Heart right ventricle (tissue), 16 donors: ENCODE measurements at places on chromosomes 2 and 18. TPM values are rescaled to one million over a fixed set of nuclear protein-coding genes. Genes with fewer than 3 reads are reported as not detected.

Gene LRATD1
- 2.9 TPM for total RNA-seq

Gene KIAA2012
- total RNA-seq = not detected

Gene AOX1
- total RNA-seq = 2.9 TPM

Gene B4GALT6
- total RNA-seq = 5.3 TPM

Gene CPO
- not detected for total RNA-seq

Gene HOXD4
- 0.21 TPM for total RNA-seq

GRCh38 chr18:26700728-26701127 lies 152.4 kb upstream of the KCTD1 start:
- H3K4me3 ChIP-seq = no peak overlapping the region
- H3K27ac ChIP-seq = no peak overlapping the region
- no peak for DNase-seq
- H3K4me1 ChIP-seq = peaks cover 5% of the 10 kb centered on the region
- no peaks in the 10 kb centered on the region for H3K27me3 ChIP-seq

GRCh38 chr2:109193807-109194619 lies 65.0 kb downstream of the SH3RF3 start:
- DNase-seq = no peak
- H3K4me3 ChIP-seq = no peak overlapping the region
- H3K36me3 ChIP-seq = no peaks in the 10 kb centered on the region

GRCh38 chr2:158688721-158689120 lies 106.4 kb upstream of the DAPL1 start:
- no peak overlapping the region for H3K4me3 ChIP-seq
- H3K27ac ChIP-seq = no peak overlapping the region
- peaks cover 16% of the 10 kb centered on the region for H3K4me1 ChIP-seq
- H3K36me3 ChIP-seq = no peaks in the 10 kb centered on the region
- no peak for DNase-seq

- H3K27me3 ChIP-seq = no peaks in the 10 kb centered on the region
- H3K4me3 ChIP-seq = no peak overlapping the region
- DNase-seq = no peak
- no peaks in the 10 kb centered on the region for H3K36me3 ChIP-seq
- H3K27ac ChIP-seq = no peak overlapping the region
Observed at GRCh38 chr2:108927936-108928659, 60.9 kb downstream of the EDAR start.

GRCh38 chr2:173963323-173963816 lies 1.8 kb downstream of the SP3 start:
- peak overlapping the region; percentile 100 for H3K27ac ChIP-seq
- peaks cover 25% of the 10 kb centered on the region for H3K4me1 ChIP-seq
- H3K4me3 ChIP-seq = peak overlapping the region; percentile 97
- peak; percentile 29 for DNase-seq

GRCh38 chr2:147698166-147698565 lies 146.7 kb upstream of the ACVR2A start:
- DNase-seq = no peak
- H3K4me3 ChIP-seq = no peak overlapping the region
- no peak overlapping the region for H3K27ac ChIP-seq
- H3K4me1 ChIP-seq = no peaks in the 10 kb centered on the region
- H3K27me3 ChIP-seq = no peaks in the 10 kb centered on the region
- no peaks in the 10 kb centered on the region for H3K36me3 ChIP-seq

- H3K4me3 ChIP-seq = no peak overlapping the region
- peaks cover 25% of the 10 kb centered on the region for H3K4me1 ChIP-seq
- H3K27ac ChIP-seq = no peak overlapping the region
- no peaks in the 10 kb centered on the region for H3K27me3 ChIP-seq
- no peak for DNase-seq
Observed at GRCh38 chr2:109387221-109387735, 226.5 kb downstream of the SEPTIN10 start.

DNA sequence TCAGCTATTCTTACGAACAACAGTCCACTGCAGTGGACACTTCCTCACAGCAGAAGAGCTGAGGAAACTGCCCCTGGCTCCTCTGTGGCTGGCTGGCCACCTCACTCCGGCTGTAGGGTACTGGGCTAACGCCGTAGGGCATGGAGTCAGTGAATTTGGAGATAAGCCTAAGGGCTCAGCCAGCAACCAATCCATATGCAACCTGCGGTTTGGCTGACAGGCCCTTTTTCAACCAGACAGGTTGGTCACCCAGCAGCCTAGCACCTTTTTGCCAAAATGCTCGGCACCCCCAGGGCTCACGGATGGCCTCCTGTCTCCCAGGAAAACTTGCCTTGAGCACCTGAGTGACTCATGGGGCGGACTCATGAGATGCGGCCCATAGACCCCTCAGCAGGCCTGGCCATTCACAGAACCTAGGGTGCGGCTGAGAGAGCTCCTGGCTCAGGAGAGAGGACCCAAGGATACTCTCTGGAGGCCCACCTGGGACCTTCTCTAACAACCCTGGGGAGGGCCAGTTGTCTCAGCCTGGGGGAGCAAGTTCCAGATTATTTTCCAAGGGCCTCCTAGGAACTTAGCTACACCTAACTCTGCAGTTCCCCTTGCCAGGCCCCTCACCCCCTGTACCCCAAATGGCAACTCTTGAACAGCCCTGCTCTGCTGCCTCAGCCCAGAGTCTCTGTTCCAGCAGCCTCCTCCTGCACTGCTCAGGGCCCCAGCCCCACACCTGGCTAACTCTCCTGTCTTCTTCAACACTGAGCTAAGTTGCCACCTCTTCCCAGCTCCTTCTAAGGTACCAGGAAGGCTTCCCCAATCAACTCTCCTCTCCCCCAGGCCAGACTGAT lies 252.1 kb downstream of the CYP26B1 start:
- H3K4me1 ChIP-seq = peaks cover 5% of the 10 kb centered on the region
- no peak for DNase-seq
- no peaks in the 10 kb centered on the region for H3K27me3 ChIP-seq
- no peak overlapping the region for H3K27ac ChIP-seq
- H3K4me3 ChIP-seq = no peak overlapping the region

GRCh38 chr18:25557011-25557410 lies 205.0 kb upstream of the ZNF521 start:
- H3K36me3 ChIP-seq = no peaks in the 10 kb centered on the region
- no peak overlapping the region for H3K4me3 ChIP-seq
- H3K4me1 ChIP-seq = no peaks in the 10 kb centered on the region
- DNase-seq = no peak

GRCh38 chr18:24470805-24471204 lies 10.4 kb downstream of the HRH4 start:
- DNase-seq = no peak
- no peaks in the 10 kb centered on the region for H3K36me3 ChIP-seq
- H3K27ac ChIP-seq = no peak overlapping the region
- no peaks in the 10 kb centered on the region for H3K4me1 ChIP-seq
- H3K4me3 ChIP-seq = no peak overlapping the region
- H3K27me3 ChIP-seq = no peaks in the 10 kb centered on the region

GRCh38 chr2:9255416-9255815 lies 48.8 kb downstream of the ASAP2 start:
- peaks cover 73% of the 10 kb centered on the region for H3K4me1 ChIP-seq
- H3K4me3 ChIP-seq = no peak overlapping the region
- no peaks in the 10 kb centered on the region for H3K36me3 ChIP-seq
- H3K27ac ChIP-seq = no peak overlapping the region

DNA sequence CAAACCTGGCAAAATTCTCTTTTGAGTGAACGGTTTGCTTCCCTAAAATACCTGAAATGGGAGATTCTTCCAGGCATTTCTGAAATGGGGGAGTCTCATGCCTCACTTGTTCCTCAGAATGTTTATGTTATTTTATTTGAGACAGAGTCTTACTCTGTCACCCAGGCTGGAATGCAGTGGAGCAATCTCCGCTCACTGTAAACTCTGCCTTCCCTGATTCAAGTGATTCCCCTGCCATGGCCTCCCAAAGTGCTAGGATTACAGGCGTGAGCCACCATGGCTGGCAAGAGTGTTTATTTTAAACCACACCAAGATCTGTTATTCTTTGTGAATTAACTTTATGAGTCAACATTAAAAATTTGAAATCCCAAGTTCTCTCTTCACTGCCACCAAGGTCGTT lies 6.4 kb upstream of the FHL2 start:
- H3K27me3 ChIP-seq = no peaks in the 10 kb centered on the region
- peaks cover 87% of the 10 kb centered on the region for H3K4me1 ChIP-seq
- peak overlapping the region; percentile 52 for H3K27ac ChIP-seq
- no peaks in the 10 kb centered on the region for H3K36me3 ChIP-seq
- DNase-seq = no peak
- H3K4me3 ChIP-seq = no peak overlapping the region

- H3K4me3 ChIP-seq = no peak overlapping the region
- H3K27me3 ChIP-seq = peaks cover 30% of the 10 kb centered on the region
- no peak for DNase-seq
- H3K4me1 ChIP-seq = no peaks in the 10 kb centered on the region
Observed at GRCh38 chr2:239688122-239688681, 287.4 kb upstream of the HDAC4 start.
